NCI-H2107 (cell line): ENCODE measurements at places on chromosomes 1 and 21.

DNA sequence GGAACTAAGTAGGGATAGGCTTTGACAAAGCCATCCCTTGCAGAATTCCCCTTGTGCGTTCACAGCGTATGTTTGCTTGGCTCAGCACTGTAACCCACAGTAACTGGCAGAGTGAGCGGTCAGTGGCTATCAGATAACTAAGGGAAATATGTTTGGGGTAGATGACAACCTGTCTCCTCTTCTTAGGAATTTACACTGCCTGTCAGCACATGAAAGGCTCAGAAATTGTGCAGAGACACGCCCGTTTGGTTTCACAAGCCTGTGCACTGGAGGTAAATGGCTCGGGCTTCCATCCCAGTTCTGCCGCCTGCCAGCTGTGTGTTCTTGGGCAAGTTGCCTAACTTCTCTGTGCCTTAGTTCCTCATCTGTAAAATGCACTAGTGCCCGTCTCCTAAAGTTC is 101.2 kb downstream of the PRDM2 start:
- DNase-seq: no peak

GRCh38 chr1:201137579-201138310 is 10.8 kb upstream of the ASCL5 start:
- DNase-seq: no peak

GRCh38 chr1:237931581-237931980 is 40.9 kb upstream of the ZP4 start:
- no peak for DNase-seq

- DNase-seq: no peak
Observed at GRCh38 chr1:2080884-2081283, 30.7 kb downstream of the PRKCZ start.

DNA sequence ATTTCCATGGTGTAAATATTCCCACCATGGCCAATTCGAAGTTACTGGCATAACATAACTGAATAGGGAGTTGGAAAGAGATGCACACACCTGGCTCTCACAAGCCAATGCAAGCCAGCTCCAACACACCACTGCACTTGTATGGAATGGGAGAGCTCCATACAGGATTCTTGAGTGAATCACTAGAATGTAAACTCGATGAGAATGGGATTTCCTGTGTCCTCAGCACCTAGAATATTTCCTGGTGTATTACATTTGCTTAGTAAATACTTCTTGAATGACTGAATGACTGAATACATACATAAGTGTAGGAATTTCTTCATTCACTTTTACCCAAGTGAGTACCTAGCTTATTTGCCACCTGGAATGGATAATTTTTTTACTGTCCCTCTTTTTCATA is 16.2 kb upstream of the PPIE start:
- DNase-seq: no peak

- DNase-seq: no peak
Observed at GRCh38 chr1:8352471-8352845, 34.5 kb downstream of the SLC45A1 start.

DNA sequence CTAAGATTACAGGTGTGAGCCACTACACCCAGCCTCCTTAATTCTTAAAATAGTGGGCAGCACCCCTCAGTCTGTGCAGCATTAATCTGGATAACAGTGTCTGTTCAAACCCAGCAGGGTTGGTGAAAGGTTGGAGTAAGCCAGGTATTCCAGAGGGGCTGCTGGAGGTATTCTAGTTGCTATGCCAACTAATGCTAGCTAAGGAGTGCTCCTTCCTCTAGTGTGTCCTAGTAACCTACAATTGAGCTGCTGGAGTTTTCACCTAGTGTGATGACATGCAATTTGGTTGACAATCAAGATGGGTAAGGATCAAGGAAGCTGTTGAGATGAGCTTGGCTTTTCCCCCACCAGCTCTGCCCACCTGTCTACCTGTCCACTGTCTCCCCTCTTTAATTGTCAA is 100.2 kb upstream of the IPO9 start:
- DNase-seq: no peak

GRCh38 chr1:20413776-20414140 is 72.3 kb downstream of the CAMK2N1 start:
- DNase-seq: no peak

DNA sequence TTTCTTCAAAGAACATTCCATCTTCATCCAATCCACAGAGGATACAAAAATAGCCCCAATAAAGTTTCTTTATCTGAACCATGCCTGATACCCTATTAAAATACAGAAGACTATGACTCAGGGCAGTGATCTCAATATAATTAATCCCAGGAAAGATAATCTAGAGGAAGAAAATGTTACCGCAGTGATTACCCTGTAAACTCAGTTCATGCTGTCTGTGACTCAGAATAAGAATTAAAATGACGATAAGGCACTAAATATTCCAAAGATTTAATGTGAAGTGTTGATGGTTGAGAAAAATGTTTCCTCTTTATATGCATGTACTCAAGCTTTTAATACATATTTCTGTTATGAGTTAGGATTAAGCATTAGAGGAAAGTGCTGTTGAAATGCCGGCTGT is 88.6 kb upstream of the LYPLAL1 start:
- no peak for DNase-seq

- no peak for DNase-seq
Observed at GRCh38 chr1:58123051-58123450, 423.5 kb downstream of the OMA1 start.

- DNase-seq: no peak
Observed at GRCh38 chr1:235679644-235680043, 30.1 kb upstream of the GNG4 start.

GRCh38 chr1:56548571-56548970 is 30.8 kb downstream of the PLPP3 start:
- no peak for DNase-seq

DNA sequence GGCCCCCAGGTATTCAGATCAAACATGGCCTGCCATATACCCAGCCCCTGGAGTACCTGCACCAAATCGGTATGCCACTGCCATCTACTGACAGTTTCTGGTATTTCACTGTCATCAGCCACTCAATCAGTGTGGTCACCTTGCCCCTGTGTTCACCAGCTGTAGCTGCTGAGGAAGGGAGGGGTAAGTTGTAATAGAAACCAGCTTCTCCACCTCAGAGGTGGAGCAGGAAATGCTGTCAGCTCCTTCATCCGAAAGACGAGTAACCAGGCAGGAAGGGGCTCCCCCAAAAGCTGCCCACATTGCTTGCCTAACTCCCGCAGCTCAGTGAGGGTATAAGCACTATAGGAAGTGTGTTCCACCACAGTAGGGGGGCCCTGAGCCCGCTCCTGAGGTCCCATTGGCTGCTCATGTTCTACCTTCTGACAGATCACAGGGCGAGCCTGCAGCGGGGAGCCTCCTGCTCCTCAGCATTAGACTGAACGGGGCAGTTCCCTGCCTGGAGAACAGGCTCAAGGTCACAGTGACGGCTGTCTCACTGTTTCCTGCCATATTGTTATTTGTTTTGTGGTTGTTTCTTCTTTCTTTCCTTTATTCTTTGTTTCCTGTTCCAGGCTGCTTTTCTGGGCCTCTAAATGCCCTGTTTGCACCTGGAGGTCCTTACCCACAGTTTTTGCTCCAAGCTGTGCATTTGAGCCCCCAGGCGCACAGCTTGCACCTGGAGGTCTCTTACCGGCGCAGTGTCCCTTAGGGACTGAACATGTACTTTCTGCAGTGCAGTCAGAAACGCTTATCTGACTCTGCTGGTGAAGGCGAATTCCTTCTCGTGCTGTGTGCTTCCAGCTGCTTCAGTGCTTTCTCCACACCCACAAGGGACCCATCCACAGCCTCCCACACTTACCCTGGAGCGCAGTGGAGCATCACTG is 1638.3 kb downstream of the MRPL39 start:
- no peak for DNase-seq

DNA sequence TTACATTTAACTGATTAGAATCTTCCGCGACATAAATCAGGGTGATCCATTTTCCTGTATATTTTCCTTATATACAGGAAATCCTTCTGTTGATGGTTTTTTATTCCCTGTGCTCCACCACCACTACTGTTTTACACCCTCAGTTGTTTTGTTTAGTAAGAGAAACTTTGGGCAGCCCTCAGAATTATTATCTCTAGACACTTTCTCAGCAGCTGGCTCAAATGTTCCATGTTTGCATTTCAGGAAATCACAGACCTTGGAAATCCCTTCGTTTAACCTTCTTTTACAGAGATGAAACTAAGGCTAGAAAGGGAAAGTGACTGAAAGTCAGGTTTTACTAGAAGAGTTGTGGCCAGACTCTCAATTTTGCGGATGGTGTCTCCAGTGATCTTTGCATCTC is 15.2 kb downstream of the ZNF697 start:
- DNase-seq: no peak

GRCh38 chr1:8323706-8324105 is 5.8 kb downstream of the SLC45A1 start:
- DNase-seq: no peak

- no peak for DNase-seq
Observed at GRCh38 chr1:165882168-165882837, 54.9 kb downstream of the UCK2 start.

GRCh38 chr1:112887599-112888283 is 68.3 kb downstream of the SLC16A1 start:
- no peak for DNase-seq

- no peak for DNase-seq
Observed at GRCh38 chr1:201094832-201095231, 17.4 kb downstream of the CACNA1S start.

GRCh38 chr1:87045761-87046304 is 131.4 kb downstream of the HS2ST1 start:
- no peak for DNase-seq

DNA sequence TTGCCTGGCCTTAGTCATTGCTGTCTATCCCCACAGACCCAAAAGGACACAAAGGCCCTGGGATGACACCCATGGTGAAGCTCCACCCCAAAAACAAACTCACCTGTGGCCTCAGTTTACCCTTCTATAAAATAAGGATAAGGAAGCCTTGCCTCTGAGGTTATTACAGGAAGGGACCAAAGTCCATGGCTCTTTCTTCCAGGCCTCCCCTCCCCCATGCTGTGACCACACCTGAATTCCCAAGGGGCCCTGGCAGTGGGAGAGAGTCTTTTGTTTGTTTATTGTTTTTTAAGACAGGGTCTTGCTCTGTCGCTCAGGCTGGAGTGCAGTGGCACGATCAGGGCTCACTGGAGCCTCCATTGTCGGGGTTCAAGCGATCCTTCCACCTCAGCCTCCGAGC is 10.5 kb upstream of the TNFRSF25 start:
- DNase-seq: no peak

GRCh38 chr1:17877896-17878295 is 122.8 kb downstream of the ACTL8 start:
- DNase-seq: no peak

GRCh38 chr1:59669752-59670312 is 144.9 kb upstream of the HOOK1 start:
- DNase-seq: no peak

DNA sequence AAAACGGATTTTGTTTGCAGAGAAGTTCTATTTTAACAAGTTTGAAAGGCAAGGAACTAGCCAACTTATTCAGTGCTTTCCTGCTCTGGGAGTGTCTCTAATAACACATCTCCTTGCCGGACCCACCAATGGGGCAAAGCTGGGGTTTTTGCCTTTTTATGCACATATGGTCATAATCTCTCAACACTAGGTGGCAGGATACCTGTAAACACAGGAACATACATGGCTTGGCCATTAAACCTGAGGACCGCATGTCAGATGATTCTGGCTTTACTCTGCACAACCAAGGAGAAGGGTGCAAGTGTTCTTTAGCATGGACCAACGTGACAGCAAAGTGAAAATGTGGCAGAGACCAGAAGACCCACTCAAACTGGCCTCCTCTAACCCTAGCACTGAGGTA is 4.9 kb downstream of the TMEM9 start:
- DNase-seq: no peak

DNA sequence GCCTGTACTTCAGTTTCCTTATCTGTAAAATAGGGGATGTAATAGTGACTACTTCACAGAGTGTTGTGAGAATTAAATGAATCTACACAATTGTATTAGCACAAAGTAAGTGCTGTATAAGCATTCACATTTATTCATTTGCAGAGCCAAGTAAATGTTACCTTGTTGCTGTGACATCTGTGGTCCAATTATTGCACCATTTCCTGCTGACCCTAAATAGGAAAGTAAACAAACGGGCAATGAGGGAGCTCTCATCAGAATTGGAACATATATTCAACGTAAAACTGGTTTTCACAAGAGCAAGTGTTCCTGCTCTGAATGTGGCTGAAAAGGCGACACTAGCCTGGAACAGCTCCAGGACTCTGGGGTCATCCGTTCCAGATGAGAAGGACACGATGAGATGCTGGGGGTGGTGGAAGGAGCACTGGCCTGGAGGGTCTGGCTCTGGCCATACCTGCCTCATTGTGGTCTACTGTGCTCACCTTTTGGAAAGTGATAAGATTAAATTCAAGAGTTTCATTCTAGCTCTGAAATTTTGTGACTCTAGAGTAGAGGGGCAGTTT is 34.5 kb downstream of the PROX1 start:
- no peak for DNase-seq

GRCh38 chr1:84208935-84209334 is 64.9 kb downstream of the PRKACB start:
- no peak for DNase-seq

DNA sequence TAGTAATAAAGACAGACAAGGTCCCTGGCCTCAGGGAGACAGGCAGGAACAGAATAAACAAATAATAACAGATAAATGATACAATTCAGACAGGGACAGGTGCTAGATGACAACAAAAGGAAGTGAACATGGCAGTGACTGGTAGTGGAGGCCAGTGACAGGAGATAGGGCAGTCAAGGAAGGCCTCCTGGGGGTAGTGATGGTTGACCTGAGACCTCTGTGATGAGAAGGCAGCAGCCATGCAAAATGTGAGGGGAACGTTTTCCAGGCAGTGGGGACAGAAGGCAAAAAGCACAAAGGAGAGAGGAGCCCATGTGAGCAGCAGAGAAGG is 18.5 kb downstream of the OPTC start:
- no peak for DNase-seq

- DNase-seq: no peak
Observed at GRCh38 chr1:22738522-22738921, 27.9 kb downstream of the EPHB2 start.

- DNase-seq: peak; percentile 56
Observed at GRCh38 chr1:181390410-181391077, 92.8 kb upstream of the CACNA1E start.

DNA sequence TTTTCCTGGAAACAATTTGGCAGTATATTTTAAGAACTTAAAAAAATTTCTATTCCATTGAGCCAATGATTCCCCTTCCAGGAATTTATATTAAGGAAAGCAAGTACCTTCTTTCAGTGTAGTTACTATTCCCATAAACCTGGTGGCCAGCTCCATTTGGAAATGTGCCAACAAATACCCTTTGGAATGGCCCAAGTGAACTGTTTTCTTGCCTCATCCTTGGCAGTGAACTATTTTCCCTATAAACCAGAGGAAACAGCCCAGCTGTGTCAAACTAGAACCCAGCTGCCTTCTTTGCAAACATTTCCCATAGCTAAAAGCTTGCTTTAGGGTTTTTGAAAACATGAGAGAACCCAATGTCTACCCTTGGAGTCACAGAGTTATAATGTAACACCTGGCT is 496.9 kb downstream of the NEGR1 start:
- no peak for DNase-seq

DNA sequence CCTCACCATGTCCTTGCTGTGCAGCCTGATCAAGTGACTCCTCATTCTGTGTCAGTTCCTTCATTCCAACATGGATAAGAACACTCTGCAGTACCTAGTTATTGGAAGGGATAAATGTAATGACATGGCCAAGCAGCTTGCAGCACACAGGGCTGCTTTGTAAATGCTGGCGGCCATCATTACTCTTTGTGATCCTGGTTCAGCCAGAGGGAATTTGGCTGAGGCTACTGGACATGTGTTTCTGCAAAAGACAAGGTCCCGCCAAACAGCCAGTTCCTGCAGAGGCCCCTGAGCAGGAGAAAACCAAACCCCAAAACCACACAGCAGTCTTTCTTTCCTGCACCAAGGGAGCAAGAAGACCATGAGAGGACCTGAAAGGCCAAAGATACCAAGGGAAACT is 495.8 kb downstream of the AJAP1 start:
- DNase-seq: no peak
